Stimulated activated CD8-positive, alpha-beta memory T cell treated with anti-CD3 and anti-CD28 coated beads, Interleukin-2, amount 100 ng/mL, for 48 hours (primary cell): ENCODE measurements at places on chromosomes 4 and X.

DNA sequence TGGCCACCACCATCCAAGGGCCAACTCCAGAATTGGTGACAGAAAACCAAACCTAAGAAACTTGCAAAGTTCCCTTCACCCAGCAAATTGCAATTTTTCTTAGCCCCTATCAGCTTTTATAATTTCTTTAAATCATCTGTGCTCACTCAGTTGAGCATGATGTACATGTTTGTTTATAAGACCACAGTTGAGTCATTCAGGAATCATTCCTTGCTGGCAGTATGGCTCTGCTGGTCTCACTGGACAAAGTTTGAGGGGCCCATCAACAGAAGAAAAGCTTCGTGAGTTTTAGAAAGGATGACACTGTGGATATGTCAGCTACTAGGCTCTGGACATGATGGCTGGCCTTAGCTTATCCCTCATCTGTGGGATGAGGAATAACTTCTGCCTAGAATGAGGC lies 4.0 kb downstream of the TRPC5 start:
- DNase-seq: no peak

DNA sequence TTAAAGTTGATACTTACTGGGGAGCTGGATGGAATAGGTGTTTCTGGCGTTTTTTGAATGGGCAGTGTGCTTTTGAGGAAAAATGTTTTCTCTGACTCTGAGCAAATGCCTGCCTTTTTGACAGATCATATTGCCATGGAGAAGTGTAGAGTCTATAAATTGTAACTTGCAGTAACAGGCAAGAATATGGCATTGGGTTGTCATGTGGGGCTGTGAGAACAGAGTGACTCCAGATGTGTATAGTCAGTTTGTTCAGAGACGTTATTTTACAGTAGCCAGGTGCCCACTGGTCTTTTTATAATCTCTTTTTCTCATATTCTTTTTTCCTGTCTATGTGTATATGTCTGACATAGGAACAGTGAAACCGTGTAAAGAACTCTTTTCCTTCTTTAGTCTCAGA lies 40.8 kb downstream of the RAPGEF2 start:
- no peak for DNase-seq

GRCh38 chr4:33067221-33067620 lies 2347.1 kb downstream of the PCDH7 start:
- DNase-seq: no peak

- DNase-seq: no peak
Measured at GRCh38 chr4:73392936-73393335, 11.2 kb upstream of the ALB start.

DNA sequence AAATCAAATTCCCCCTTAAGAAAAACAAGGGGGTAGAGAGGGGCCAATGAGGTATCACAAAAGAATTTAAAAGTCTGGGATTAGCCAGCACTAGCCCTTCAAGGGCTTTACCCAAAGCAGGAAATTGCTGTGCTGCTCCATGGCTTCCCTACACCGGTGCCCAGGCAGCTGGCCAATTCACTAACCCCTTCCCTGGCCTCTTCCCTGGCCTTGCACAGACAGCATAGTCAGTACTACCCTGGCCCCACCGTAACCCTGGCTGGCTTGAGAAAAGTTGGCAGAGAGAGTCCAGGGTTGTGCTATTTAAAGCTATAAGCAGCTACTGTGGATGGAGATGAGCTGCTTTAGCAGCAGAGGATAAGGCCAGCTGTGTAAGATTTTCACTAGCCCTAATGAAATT lies 43.1 kb downstream of the ADAMTS3 start:
- DNase-seq: no peak

- DNase-seq: no peak
Measured at GRCh38 chr4:19375931-19376330, 875.8 kb upstream of the SLIT2 start.

- DNase-seq: no peak
Measured at GRCh38 chr4:69576251-69576877, 63.1 kb downstream of the UGT2A2 start.

DNA sequence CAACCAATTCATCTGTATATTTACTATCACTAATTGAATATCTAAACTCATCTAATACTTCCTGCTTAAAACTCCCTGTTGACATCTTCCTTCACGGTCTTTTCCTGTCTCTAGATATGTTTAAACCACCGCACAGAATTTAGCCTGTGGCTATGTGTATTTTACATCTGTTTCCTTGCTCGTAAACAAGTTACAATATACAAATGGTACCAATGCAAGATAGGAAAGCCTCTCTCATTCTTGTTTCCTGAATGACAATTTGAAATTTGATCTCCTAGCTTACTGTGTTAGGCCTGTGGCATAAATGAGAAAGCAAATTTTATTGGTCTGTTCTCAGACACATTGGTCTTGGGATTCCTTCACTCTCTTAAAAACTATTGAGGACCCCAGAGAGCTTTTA lies 89.7 kb upstream of the PCDH7 start:
- DNase-seq: no peak

GRCh38 chr4:137640156-137640837 lies 108.0 kb upstream of the PCDH18 start:
- DNase-seq: no peak

- DNase-seq: no peak
Measured at GRCh38 chrX:123169247-123169901, 14.7 kb upstream of the GRIA3 start.

GRCh38 chr4:77398256-77398655 lies 207.4 kb upstream of the CXCL13 start:
- DNase-seq: no peak

DNA sequence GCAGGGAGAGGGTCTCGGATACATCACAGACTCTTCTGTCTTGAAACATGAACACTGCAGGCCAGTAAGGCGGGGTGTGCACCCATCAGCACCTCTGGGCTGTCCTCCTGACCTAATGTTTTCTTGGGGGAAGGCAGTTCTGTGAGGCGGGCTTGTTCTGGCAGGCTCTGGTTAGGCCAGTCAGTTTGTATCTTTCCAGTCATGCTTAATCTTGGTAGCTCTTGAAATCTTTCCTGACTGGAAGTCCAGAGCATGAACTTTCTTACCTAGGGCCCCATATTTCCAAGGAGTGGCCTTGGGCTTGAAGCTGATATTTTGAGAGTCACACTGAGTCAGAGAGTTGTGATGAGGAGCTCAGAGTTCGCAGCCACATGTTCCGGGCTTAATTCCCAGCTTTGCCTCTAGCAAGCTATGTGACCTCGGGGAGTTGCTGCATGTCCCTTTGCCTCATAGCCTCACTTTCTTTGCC lies 54.2 kb upstream of the RASSF6 start:
- no peak for DNase-seq

DNA sequence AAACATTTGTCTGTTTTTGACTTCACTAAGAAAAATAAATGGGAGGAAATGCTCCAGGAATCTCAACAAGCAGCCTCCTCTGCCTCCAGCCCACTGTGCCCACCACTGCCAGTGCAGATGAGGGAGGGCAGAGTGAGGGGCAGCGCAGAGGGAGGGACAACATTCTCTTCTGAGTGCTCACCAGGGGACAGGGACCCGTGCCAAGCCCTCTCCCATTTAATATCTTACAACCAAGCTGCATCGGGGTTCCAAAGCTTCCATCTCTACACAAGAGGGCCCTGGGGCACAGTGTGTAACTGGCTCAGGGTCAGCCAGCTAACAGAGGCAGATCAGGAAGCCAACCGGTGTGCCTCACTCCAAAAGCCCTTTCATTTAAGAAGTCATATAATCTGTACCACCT lies 120.4 kb downstream of the NSUN7 start:
- DNase-seq: no peak

DNA sequence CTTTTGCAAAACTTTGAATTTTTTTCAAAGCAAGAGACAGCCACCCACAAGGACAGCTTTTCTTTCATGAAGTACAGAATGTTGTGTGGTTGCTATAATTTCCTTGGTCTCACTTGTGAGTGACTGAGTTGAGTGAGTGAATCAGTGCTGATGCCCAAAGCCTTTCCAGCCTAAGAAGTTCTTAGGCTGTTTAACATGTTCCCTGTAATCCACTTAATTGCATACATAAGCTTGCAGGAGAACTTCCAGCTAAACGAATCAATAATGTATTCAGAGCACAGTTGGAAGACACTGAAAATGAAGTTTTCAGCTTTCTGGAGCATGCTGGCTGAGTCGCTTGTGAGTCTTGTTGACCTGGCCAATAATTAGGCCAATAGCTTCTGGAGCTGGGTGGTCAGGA lies 42.0 kb upstream of the GK2 start:
- no peak for DNase-seq

- no peak for DNase-seq
Measured at GRCh38 chr4:120858776-120859175, 63.8 kb downstream of the PRDM5 start.

DNA sequence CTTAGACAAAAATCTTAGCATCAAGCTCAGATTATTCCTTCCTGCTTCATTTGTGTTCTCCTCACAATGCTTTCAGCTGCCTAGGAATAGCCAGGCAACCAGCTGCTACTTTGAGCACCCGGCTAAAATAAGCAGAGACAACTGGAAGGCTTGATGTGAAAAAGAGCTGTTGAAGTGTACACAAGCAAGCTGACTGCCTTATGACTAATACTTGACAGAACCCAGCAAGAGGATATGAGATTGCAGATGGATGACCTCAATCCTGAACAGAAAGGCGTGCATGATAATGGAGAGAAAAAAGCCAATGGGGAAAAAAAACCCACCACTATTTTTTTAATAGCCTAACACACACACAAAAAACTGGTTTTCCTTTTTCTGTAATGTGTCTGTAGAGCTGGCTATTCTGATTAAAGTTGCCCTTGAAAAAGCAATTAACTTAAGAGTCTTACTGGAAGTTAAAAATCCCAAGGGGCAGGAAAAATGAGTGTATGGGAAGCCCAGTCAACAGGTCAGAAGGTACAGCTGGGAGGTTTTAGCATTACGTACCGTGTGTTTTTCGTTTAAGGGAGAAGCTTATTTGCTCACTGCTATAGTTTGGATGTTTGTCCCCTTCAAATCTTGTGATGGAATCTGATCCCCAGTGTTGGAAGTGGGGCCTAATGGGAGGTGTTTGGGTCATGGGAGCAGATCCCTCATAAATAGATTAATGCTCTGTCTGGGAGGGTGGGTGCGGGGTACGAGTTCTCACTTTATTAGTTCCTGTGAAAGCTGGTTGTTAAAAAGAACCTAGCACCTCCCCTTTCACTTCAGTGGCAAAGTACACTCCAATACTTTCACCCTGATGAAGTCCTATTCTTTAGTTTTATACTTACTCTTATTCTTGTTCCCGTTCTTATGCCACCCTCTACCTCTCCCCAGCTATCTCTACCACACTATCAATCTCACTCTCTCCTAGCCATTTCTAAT lies 37.1 kb upstream of the HERC6 start:
- no peak for DNase-seq

- peak; percentile 23 for DNase-seq
Measured at GRCh38 chr4:6362896-6363295, 93.2 kb downstream of the WFS1 start.

- no peak for DNase-seq
Measured at GRCh38 chr4:87038837-87039615, 104.2 kb downstream of the AFF1 start.

- no peak for DNase-seq
Measured at GRCh38 chr4:51851090-51851936, 8.4 kb downstream of the DCUN1D4 start.

DNA sequence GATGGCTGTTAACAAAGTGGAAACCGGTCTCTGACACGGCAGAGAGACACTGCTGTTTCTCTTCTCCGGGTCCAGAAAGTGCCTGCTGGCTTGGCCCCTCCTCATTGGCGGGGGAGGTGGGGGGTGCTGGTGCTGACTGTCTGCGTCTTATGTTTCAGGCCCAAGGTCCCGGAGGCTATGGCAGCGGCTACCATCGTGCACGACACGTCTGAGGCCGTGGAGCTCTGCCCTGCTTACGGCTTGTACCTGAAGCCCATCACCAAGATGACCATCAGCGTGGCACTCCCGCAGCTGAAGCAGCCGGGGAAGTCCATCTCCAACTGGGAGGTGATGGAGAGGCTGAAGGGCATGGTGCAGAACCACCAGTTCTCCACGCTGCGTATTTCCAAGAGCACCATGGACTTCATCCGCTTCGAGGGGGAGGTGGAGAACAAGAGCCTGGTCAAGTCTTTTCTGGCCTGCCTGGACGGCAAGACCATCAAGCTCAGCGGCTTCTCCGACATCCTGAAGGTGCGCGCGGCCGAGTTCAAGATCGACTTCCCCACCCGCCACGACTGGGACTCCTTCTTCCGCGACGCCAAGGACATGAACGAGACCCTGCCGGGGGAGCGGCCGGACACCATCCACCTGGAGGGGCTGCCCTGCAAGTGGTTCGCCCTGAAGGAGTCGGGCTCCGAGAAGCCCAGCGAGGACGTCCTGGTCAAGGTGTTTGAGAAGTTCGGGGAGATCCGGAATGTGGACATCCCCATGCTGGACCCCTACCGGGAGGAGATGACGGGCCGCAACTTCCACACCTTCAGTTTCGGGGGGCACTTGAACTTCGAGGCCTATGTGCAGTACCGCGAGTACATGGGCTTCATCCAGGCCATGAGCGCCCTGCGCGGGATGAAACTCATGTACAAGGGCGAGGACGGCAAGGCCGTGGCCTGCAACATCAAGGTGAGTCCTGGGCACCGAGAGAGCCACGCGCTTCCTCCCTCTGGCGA lies 2.2 kb downstream of the AKAP17A start:
- DNase-seq: no peak

DNA sequence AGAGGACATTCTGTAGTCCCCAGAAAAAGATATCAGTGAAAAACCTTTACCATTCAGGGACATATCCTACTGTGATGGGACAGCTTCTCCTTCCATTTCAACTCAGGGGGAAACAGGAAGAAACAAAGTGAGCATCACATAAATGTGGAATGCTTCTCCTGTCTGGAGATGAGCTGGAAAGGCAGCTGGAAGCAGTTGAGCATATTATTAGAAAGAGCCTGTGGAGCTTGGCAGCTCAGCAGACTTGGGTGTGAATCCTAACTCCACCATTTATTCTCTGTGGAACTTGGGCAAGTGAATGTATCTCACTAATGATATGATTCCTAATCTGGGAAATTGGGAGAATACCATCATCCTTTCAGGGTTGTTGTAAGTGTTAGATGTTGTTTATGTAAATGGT lies 232.1 kb upstream of the F9 start:
- no peak for DNase-seq

- no peak for DNase-seq
Measured at GRCh38 chrX:153412746-153413720, 1.8 kb downstream of the ZFP92 start.

GRCh38 chrX:107559506-107559905 lies 68.8 kb upstream of the PRPS1 start:
- no peak for DNase-seq
